ENCODE measurements at places on chromosomes 3 and 15.

- no peak for DNase-seq
Observed at GRCh38 chr15:93614386-93615104, 525.5 kb upstream of the RGMA start.

- DNase-seq = no peak
Observed at GRCh38 chr3:31008994-31009393, 114.5 kb upstream of the GADL1 start.

DNA sequence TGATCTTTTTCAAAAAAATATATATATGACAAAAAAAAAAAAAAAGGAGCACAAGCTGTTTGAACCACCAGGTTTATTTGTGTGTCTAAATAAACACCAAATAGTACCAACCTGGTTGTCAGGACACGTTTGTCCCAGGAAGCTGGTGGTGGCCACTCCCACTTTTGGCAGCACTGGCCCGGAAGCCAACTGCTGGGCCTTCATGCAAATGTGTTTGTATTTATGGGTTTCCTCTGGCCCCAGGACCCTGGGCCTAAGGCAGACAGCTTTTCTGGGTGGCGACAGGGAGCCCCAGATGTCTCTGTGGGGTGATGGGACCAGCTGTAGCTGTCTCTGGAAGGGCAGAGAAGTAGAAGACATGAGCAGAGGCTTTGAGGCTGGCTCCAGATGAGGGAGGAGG is 31.6 kb downstream of the PRKCD start:
- DNase-seq = no peak

DNA sequence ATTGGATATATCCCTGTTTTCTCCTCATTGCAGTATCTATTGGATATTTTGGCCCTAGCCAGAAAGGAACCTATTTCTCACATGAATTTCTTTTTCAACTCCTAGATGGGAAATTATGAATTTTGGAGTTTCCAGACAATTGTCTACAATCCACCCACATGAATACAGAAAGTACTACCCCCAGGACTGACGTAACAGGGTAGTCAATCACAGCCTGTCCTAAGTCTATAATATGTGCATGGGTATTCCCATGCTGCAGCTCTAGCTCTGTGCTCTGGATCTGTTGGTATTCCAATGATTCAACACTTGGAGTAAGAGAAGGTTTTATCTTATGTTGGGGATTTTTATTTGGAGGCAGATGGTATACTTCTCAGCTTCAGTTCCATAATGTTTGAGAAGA is 393.1 kb upstream of the ARRDC4 start:
- no peak for DNase-seq

GRCh38 chr15:68364660-68365035 is 67.3 kb downstream of the ITGA11 start:
- DNase-seq = no peak
